ENCODE measurements at places on chromosomes 2 and 18. TPM values are rescaled to one million over a fixed set of nuclear protein-coding genes. Genes with fewer than 3 reads are reported as not detected.

- no peak overlapping the region for H3K27ac ChIP-seq
- H3K4me1 ChIP-seq: no peaks in the 10 kb centered on the region
- no peak overlapping the region for H3K4me3 ChIP-seq
- no peaks in the 10 kb centered on the region for H3K36me3 ChIP-seq
- DNase-seq: no peak
- peaks cover 3% of the 10 kb centered on the region for H3K27me3 ChIP-seq
These were observed 298.0 kb downstream of the TRIB2 start for GRCh38 chr2:13014783-13015182.

- H3K36me3 ChIP-seq: no peaks in the 10 kb centered on the region
- DNase-seq: no peak
- H3K27ac ChIP-seq: no peak overlapping the region
- H3K4me3 ChIP-seq: no peak overlapping the region
- no peaks in the 10 kb centered on the region for H3K4me1 ChIP-seq
These were observed 23.5 kb downstream of the IGFBP5 start for GRCh38 chr2:216671791-216672343.

GRCh38 chr2:112480530-112481049 lies 1.4 kb upstream of the TTL start:
- peak overlapping the region; percentile 70 for H3K4me3 ChIP-seq
- no peaks in the 10 kb centered on the region for H3K27me3 ChIP-seq
- peak overlapping the region; percentile 85 for H3K27ac ChIP-seq
- no peaks in the 10 kb centered on the region for H3K36me3 ChIP-seq
- no peak for DNase-seq
- H3K4me1 ChIP-seq: peaks cover 7% of the 10 kb centered on the region

- no peaks in the 10 kb centered on the region for H3K27me3 ChIP-seq
- DNase-seq: no peak
- H3K27ac ChIP-seq: peak overlapping the region; percentile 90
- peak overlapping the region; percentile 71 for H3K4me3 ChIP-seq
- H3K36me3 ChIP-seq: no peaks in the 10 kb centered on the region
- peaks cover 14% of the 10 kb centered on the region for H3K4me1 ChIP-seq
These were observed 617 bp downstream of the CCDC142 start for GRCh38 chr2:74481961-74482800.

GRCh38 chr2:224121406-224122067 lies 82.5 kb upstream of the SERPINE2 start:
- no peaks in the 10 kb centered on the region for H3K4me1 ChIP-seq
- no peaks in the 10 kb centered on the region for H3K27me3 ChIP-seq
- no peaks in the 10 kb centered on the region for H3K36me3 ChIP-seq
- H3K27ac ChIP-seq: no peak overlapping the region
- no peak overlapping the region for H3K4me3 ChIP-seq
- DNase-seq: no peak

GRCh38 chr18:79553154-79553553 lies 126.4 kb upstream of the CTDP1 start:
- H3K27me3 ChIP-seq: no peaks in the 10 kb centered on the region
- H3K4me1 ChIP-seq: no peaks in the 10 kb centered on the region
- H3K36me3 ChIP-seq: no peaks in the 10 kb centered on the region
- no peak overlapping the region for H3K4me3 ChIP-seq

DNA sequence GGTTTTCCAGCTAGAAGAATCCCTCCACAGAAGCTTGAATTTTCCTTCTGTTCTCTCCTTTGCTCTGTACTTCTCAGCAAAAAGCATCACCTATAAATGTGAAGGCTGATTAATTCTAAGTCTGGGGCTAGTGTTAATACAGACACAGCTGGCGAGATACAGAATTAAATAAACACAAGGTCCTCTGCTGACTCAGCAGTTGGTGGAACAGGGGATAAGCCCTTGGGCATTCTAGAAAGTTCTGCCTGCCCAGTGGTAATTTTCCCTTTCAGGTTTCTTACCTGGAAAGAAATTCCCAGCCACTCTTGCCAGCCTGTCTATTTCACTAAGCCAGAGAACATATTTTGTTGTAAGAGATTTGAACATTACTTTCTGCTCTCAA lies 175.3 kb upstream of the MSH6 start:
- H3K4me3 ChIP-seq: no peak overlapping the region
- no peaks in the 10 kb centered on the region for H3K4me1 ChIP-seq
- no peaks in the 10 kb centered on the region for H3K36me3 ChIP-seq
- no peaks in the 10 kb centered on the region for H3K27me3 ChIP-seq

DNA sequence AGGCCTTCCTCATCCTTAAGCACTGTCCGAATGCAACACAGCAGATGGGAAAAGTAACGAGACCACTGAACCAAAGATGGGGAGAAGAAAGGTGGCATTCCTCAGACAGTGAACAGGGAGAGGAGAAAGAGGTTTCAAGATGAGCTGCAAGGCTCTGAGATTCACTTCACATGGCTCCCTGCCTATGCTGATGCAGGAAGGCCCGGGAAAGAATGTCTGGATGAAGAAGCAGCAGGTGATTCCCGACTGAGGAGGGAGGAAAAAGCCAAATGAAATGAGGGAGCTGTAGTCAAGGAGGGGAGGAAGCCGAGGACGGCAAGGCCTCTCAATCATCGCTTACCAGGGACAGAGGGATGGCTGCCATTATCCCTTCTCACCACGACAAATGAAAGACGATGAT lies 98.5 kb upstream of the BOD1L2 start:
- H3K4me3 ChIP-seq: no peak overlapping the region
- no peaks in the 10 kb centered on the region for H3K36me3 ChIP-seq
- H3K27me3 ChIP-seq: no peaks in the 10 kb centered on the region
- no peaks in the 10 kb centered on the region for H3K4me1 ChIP-seq

DNA sequence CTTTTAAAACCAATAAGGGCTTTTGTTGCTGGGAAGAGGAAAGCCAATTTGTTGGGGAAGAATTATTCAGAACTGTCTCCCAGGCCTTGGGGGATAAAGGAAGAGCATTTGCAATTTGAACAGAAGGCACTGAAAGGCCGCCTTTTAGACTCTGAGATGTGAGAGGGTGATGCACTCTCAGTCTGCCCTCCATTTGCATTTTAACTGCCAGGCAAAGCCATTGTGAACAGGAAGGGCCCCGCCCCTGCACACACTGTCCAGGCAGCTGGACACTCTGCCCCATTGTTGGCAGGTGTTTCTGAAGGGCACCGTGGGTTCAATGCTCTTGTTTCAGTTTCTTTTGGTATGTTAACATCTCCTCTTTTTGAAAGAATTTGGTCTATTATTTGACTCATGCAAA lies 169.5 kb upstream of the COPS8 start:
- H3K27ac ChIP-seq: no peak overlapping the region
- DNase-seq: no peak
- no peaks in the 10 kb centered on the region for H3K4me1 ChIP-seq
- no peaks in the 10 kb centered on the region for H3K36me3 ChIP-seq
- H3K27me3 ChIP-seq: no peaks in the 10 kb centered on the region

- H3K27me3 ChIP-seq: no peaks in the 10 kb centered on the region
- no peaks in the 10 kb centered on the region for H3K36me3 ChIP-seq
- peak; percentile 18 for DNase-seq
- no peaks in the 10 kb centered on the region for H3K4me1 ChIP-seq
These were observed 48.0 kb downstream of the TRABD2A start for GRCh38 chr2:84832772-84833461.

DNA sequence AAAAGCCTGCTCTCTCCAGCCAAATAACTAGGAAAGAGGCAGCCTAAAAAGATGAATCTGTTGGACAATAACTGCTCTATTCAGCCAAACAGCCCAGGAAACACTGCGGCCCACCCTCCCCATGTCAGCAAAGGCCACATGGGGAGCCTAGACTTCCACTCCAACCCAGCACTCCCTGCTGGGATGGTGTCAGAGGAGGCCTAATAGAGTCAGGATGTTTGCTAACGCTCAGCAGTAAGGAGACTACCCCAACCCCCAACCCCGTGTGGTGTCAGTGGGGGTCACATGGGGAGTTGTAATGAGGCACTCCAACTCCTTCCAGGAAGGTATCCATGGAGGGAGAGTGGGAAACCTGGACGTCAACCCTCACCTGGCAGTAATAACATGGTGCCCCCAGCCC lies 41.6 kb downstream of the ZBTB7C start:
- DNase-seq: no peak
- H3K4me1 ChIP-seq: no peaks in the 10 kb centered on the region
- H3K27ac ChIP-seq: no peak overlapping the region
- no peaks in the 10 kb centered on the region for H3K36me3 ChIP-seq

DNA sequence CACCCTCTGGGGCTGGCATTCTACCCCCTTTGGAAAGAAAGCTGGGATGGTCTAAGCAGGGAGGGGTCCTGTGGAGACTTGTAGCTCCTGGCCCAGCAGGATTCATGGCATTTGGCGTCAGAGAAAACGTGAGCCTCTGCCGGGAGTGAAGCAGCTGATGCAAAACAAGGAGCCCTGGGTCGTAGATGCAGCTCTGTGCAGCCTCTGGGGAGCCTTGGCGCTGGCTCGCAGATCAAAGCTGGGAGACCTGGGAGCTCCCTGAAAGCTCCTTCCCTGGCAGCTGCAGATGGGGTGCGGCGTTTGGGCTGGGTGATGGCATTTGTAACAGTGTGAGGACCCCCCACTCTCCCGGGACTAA lies 148.3 kb downstream of the KLHL29 start:
- H3K4me1 ChIP-seq: no peaks in the 10 kb centered on the region
- H3K27me3 ChIP-seq: no peaks in the 10 kb centered on the region
- DNase-seq: no peak
- no peak overlapping the region for H3K4me3 ChIP-seq
- no peaks in the 10 kb centered on the region for H3K36me3 ChIP-seq

GRCh38 chr18:11851806-11852337 lies 659 bp downstream of the CHMP1B start:
- H3K4me3 ChIP-seq: peak overlapping the region; percentile 95
- H3K27me3 ChIP-seq: no peaks in the 10 kb centered on the region
- peak; percentile 30 for DNase-seq

DNA sequence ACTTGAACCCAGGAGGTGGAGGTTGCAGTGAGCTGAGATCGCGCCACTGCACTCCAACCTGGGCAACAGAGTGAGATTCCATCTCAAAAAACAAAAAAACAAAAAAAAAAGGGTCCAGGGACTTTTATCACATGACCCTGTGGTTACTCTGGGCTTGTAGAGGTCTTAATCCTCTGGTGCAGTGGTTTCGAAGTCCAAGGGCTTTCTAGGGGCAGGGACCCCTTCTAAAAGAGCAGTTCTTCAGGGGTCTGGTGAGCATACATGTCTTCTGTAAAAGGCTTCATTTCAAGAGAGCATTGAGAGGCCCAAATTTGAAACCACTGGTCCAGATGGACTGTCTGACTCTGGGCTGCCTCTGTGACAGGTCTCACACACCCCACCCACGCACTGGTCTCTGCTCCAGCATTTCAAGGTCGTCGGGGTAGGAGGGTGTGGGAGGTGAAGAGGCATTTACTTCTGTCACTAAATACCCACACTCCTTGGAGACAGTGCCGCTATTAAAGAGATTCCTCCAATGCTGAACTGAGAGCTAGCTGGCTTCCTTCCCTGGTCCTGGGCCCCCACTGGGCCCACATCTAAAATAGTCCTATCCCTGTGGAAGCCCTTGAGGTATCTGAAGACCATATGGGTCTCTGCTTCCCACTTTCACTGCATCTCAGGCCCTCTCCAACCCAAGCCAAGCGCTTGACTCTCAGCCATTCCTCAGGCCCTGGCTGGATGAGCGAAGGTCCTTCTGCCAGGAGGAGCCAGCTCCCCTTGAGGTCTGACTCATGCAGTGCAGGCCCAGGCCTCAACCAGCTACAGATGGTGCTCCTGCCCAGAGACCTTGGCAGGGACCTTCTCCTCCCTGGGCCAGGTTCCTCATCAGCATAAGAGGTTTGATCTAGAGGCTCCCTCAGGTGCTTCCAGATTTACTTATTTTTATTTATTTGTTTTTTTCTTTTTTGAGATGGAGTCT lies 44.8 kb downstream of the PAX8 start:
- H3K27ac ChIP-seq: no peak overlapping the region
- DNase-seq: no peak
- no peak overlapping the region for H3K4me3 ChIP-seq
- H3K36me3 ChIP-seq: no peaks in the 10 kb centered on the region
- H3K27me3 ChIP-seq: no peaks in the 10 kb centered on the region

- peak overlapping the region; percentile 75 for H3K27ac ChIP-seq
- no peak overlapping the region for H3K4me3 ChIP-seq
- no peak for DNase-seq
- H3K36me3 ChIP-seq: no peaks in the 10 kb centered on the region
- peaks cover 6% of the 10 kb centered on the region for H3K4me1 ChIP-seq
- H3K27me3 ChIP-seq: no peaks in the 10 kb centered on the region
These were observed 141.1 kb downstream of the ANTXR1 start for GRCh38 chr2:69154106-69154505.

DNA sequence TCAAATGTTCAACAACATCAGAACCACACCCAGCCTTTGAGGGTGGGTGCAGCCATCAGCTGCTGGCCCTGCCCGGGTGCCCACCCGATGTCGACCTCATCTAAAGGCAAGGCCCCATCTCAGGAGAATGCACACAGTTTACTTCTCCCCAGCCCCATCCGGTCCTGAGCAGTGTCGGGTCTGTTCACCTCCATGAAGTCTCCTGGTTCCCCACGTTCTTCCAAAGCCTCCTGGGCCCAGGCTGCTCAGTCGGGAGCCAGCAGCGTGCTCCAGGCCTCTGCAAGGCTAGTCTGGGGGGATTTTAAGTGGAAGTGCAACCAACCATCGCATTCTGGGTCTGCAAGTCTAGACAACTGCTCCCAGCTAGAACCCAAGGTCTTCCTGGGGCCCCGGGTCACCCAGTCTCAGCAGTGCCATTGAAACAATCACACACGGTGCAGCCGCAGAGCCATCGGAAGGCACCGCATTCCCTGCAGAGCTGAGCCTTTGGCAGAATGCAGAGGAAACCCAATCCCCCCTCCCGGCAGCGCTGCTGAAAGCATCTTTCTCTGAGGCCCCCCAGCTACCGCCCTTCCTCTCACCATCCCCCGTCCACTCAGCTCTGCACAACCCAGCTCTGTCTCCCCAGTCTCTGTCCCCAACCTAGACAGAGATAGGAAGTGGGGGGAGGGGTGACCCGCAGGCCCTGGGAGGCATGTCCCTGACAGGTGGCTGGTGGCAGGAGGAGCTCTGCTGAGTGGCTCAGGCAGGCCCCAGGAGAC lies 8.5 kb downstream of the ESPNL start:
- no peak overlapping the region for H3K27ac ChIP-seq
- no peak overlapping the region for H3K4me3 ChIP-seq
- H3K36me3 ChIP-seq: no peaks in the 10 kb centered on the region
- H3K4me1 ChIP-seq: no peaks in the 10 kb centered on the region
- DNase-seq: peak; percentile 42
- no peaks in the 10 kb centered on the region for H3K27me3 ChIP-seq

DNA sequence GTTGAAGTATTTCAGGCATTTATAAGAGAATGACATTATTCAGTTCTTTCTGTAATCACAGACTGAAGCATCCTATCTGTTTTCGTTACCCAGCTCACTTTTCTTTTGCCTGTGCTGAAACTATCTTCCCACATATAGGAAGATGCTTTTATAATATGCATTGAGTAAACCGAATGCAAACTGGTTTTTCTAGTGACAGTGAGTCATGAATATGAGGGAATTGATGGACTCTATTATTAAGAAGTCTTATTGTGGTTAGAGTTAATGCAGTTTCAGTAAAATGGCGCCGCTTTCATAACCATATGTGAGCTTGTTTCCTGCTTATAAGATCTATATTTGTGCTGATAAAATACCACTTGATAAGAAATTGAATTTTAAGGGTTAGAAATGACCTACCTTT lies 59.2 kb downstream of the ACVR2A start:
- no peak overlapping the region for H3K4me3 ChIP-seq
- no peaks in the 10 kb centered on the region for H3K4me1 ChIP-seq
- DNase-seq: no peak
- H3K27me3 ChIP-seq: no peaks in the 10 kb centered on the region
- no peak overlapping the region for H3K27ac ChIP-seq

The SIX2 gene
- 1.5 TPM for total RNA-seq

The IGFBP5 gene
- total RNA-seq: 161 TPM

The HOXD4 gene
- total RNA-seq: 1.9 TPM

The SERPINB5 gene
- 17.4 TPM for total RNA-seq

The MAB21L4 gene
- not detected for total RNA-seq

The FKBP1B gene
- total RNA-seq: 11.0 TPM

The TUBB8B gene
- not detected for total RNA-seq

The POLR1A gene
- total RNA-seq: 19.4 TPM
